Activated CD8-positive, alpha-beta T cell treated with anti-CD3 and anti-CD28 coated beads, Interleukin-2, amount 10 ng/mL, durations not matched to agents 7 days and 5 days (primary cell): ENCODE measurements at places on chromosomes 7 and 10. TPM values are rescaled to one million over a fixed set of nuclear protein-coding genes. Genes with fewer than 3 reads are reported as not detected.

FAM25C gene
- total RNA-seq: not detected

GIMAP8 gene
- total RNA-seq: 22.3 TPM

DNA sequence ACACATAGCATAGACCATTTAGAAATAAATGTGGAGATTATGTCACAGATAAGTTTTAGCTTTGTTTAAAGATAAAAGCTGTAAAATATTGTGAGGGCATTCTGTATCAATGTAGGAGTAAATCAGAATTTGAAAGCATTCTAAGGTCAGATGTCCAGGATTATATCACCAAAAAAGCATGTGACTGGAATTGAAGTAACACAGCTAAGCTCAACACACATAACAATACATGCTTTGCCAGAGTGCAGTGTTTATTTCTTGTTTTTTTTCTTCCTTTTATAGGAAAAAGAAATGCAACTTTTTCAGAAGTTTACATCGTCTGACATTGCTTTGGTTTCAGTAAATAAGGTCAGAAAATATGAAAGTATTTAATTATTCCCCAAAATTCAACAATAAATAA is 183.4 kb downstream of the HTR7 start:
- no peak for DNase-seq

- no peak for DNase-seq
These were observed 10.3 kb downstream of the ZNF775 start for GRCh38 chr7:150389532-150389816.

GRCh38 chr7:2029936-2030335 is 202.8 kb downstream of the MAD1L1 start:
- no peak for DNase-seq

- no peak for DNase-seq
These were observed 298.2 kb upstream of the LRGUK start for GRCh38 chr7:133828906-133829305.

DNA sequence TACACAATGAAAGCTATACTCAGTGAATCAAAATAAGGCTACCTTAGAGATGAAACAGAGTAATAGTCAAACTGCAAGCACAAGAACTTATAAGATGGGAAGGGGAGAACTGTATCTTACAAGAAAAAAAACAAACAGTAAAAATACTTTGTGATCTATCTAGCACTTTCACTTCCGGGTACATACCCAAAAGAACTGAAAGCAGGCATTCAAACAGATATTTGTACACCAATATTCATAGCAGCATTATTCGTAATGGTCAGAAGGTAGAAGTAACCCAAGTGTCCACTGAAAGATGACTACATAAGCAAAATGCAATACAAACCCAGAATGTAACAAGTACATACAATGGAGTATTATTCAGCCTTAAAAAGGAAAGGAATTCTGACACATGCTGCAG is 18.0 kb downstream of the FAM204A start:
- no peak for DNase-seq

- DNase-seq: no peak
These were observed 20.8 kb downstream of the EZH2 start for GRCh38 chr7:148863324-148863723.

GRCh38 chr7:23658831-23659427 is 21.1 kb upstream of the FAM221A start:
- DNase-seq: no peak

- DNase-seq: peak; percentile 41
These were observed at the start of gene DLG5 for GRCh38 chr10:77926566-77927401. Gene DLG5 (minus strand): TSS chr10:77926755. CDS start chr10:77926520, 235 bp downstream.

GRCh38 chr7:31850601-31851000 is 163.6 kb downstream of the PPP1R17 start:
- DNase-seq: no peak

GRCh38 chr10:89535171-89536012 is at the start of gene SLC16A12:
Gene SLC16A12 (minus strand): TSS chr10:89535594. CDS start chr10:89462578, 73,016 bp downstream.
- DNase-seq: no peak

GRCh38 chr7:72444026-72444776 is 32.1 kb upstream of the CALN1 start:
- DNase-seq: no peak

HMX2 gene
- not detected for total RNA-seq
